ENCODE measurements at places on chromosomes 1 and 21. TPM values are rescaled to one million over a fixed set of nuclear protein-coding genes. Genes with fewer than 3 reads are reported as not detected.

- H3K4me1 ChIP-seq: no peaks in the 10 kb centered on the region
- no peak overlapping the region for H3K27ac ChIP-seq
- no peaks in the 10 kb centered on the region for H3K27me3 ChIP-seq
- no peak overlapping the region for H3K4me3 ChIP-seq
- H3K36me3 ChIP-seq: no peaks in the 10 kb centered on the region
Measured at GRCh38 chr1:245652660-245653427, 498.1 kb downstream of the KIF26B start.

- no peak overlapping the region for H3K27ac ChIP-seq
- H3K4me1 ChIP-seq: no peaks in the 10 kb centered on the region
- DNase-seq: no peak
- H3K27me3 ChIP-seq: no peaks in the 10 kb centered on the region
- no peak overlapping the region for H3K4me3 ChIP-seq
Measured at GRCh38 chr1:18725231-18725895, 94.7 kb downstream of the PAX7 start.

ATP8B2 gene
- 178 TPM for total RNA-seq

ERG gene
- total RNA-seq: 13.3 TPM

CRNN gene
- total RNA-seq: not detected

KIF21B gene
- total RNA-seq: 1.7 TPM

GRCh38 chr1:84402060-84402459, 3.8 kb downstream of the DNASE2B start:
- H3K27me3 ChIP-seq: no peaks in the 10 kb centered on the region
- no peaks in the 10 kb centered on the region for H3K36me3 ChIP-seq
- H3K27ac ChIP-seq: no peak overlapping the region

DNA sequence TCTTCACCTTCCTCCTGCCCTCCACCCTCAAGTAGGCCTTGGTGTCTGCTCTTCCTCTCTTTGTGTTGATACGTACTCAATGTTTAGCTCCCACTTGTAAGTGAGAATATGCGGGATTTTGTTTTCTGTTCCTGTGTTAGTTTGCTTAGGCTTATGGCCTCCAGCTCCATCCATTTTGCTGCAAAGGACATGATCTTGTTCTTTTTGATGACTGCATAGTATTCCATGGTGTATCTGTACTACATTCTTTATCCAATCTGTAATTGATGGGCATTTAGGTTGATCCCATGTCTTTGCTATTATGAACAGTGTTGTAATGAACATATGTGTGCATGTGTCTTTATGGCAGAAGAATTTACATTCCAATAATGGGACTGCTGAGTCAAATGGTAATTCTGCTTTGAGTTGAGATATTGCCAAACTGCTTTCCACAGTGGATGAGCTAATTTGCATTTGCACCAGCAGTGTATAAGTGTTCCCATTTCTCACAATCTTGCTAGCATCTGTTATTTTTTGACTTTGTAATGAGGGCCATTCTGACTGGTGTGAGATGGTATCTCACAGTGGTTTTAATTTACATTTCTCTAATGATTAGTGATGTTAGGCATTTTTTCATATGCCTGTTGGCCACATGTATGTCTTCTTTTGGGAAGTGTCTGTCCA, 272.7 kb downstream of the SDCCAG8 start:
- DNase-seq: no peak
- peaks cover 8% of the 10 kb centered on the region for H3K4me1 ChIP-seq
- H3K4me3 ChIP-seq: no peak overlapping the region
- no peak overlapping the region for H3K27ac ChIP-seq

DNA sequence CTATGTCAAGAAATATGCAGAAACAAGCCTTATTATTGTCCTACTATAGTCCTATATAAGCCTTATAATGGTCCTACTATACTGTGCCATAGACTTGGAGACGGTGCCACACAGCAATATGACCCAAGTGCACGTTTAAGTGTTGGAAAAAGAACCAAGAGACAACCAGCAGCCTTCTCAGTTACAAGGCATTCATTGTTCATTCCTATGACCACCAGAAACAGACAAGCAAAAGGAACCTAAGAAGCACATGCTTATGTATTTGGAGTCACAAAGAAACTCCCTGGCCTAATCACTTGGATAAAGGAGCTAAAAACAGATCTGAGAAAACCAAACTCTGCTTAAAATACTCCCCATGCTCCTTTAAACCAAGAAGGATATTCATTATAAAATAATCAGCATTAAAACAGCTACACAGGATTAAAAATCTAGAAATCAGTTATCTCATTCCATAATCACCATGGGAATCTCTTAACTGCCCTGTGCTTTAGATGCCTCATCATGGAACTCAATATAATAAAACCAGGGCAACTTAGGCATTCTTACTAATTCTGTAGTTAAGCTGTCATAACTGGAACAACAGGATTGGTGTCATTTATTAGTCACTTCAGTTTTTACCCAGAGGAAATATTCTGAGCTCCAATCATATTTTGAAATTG, 7.0 kb downstream of the COLGALT2 start:
- no peak overlapping the region for H3K27ac ChIP-seq
- no peak overlapping the region for H3K4me3 ChIP-seq
- H3K4me1 ChIP-seq: peaks cover 3% of the 10 kb centered on the region
- no peaks in the 10 kb centered on the region for H3K36me3 ChIP-seq

SH3BGRL3 gene
- 62.2 TPM for total RNA-seq

MTF2 gene
- total RNA-seq: 10.6 TPM

DNA sequence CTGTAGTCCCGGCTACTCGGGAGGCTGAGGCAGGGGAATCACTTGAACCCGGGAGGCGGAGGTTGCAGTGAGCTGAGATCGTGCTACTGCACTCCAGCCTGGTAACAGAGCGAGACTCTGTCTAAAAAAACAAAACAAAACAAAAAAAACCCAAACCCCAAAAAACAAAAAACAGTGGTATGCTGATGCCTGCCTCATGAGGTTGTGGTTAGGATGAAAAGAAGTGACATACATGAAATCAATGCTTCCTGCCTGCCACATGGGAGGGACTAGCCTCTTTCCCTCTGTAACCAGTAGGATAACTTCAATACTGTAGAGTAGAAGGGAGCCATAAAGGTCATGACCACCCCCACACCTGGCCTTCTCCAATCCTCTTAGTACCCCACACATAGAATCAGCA, 55.2 kb downstream of the TENT5C start:
- DNase-seq: no peak
- no peaks in the 10 kb centered on the region for H3K27me3 ChIP-seq
- no peak overlapping the region for H3K4me3 ChIP-seq
- H3K4me1 ChIP-seq: no peaks in the 10 kb centered on the region
- no peaks in the 10 kb centered on the region for H3K36me3 ChIP-seq

- H3K36me3 ChIP-seq: no peaks in the 10 kb centered on the region
- no peak overlapping the region for H3K4me3 ChIP-seq
- peak; percentile 21 for DNase-seq
- H3K27me3 ChIP-seq: no peaks in the 10 kb centered on the region
Measured at GRCh38 chr1:116558140-116558549, 12.7 kb downstream of the CD58 start.

DNA sequence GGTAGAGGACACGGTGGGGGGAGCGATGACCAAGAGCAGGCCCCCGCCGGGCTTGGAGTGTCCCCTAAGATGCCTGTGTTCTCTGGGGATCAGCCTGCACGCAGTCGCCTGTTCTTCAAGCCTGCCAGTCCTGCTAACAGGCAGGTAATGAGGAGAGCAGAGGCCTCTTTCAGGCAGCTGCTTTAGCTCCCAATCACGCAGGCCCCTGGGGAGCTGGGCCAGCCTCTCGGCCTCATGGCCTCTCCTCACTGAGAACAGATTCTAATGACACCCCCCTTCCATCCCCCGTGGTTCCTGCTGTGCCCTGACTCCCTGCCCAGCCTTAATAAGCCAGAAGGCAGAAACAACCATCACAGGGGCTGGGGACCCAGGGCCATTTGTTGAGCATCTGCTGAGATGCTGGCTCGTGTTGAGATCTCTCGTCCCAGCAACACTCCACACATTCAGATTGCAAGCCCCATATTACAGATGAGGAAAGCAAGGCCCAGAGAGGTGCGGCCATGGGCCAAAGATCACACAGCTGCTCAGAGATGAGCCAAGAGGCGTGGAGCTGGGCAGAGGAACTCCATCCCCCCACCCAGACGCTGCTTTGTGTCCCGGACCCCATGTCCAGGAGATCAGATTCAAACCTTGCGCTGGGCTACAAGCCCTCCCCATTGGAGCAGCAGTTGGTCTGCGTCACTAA, 71.6 kb upstream of the CASZ1 start:
- no peaks in the 10 kb centered on the region for H3K36me3 ChIP-seq
- DNase-seq: no peak
- peaks cover 19% of the 10 kb centered on the region for H3K4me1 ChIP-seq

- H3K27me3 ChIP-seq: no peaks in the 10 kb centered on the region
- H3K27ac ChIP-seq: no peak overlapping the region
- H3K4me1 ChIP-seq: peaks cover 14% of the 10 kb centered on the region
- no peaks in the 10 kb centered on the region for H3K36me3 ChIP-seq
- H3K4me3 ChIP-seq: no peak overlapping the region
- no peak for DNase-seq
Measured at GRCh38 chr1:978069-978834, 3.6 kb downstream of the PERM1 start.

GRCh38 chr1:68081775-68082283, 31.4 kb upstream of the DIRAS3 start:
- H3K4me1 ChIP-seq: no peaks in the 10 kb centered on the region
- H3K36me3 ChIP-seq: no peaks in the 10 kb centered on the region
- H3K27ac ChIP-seq: no peak overlapping the region
- no peak overlapping the region for H3K4me3 ChIP-seq

DNA sequence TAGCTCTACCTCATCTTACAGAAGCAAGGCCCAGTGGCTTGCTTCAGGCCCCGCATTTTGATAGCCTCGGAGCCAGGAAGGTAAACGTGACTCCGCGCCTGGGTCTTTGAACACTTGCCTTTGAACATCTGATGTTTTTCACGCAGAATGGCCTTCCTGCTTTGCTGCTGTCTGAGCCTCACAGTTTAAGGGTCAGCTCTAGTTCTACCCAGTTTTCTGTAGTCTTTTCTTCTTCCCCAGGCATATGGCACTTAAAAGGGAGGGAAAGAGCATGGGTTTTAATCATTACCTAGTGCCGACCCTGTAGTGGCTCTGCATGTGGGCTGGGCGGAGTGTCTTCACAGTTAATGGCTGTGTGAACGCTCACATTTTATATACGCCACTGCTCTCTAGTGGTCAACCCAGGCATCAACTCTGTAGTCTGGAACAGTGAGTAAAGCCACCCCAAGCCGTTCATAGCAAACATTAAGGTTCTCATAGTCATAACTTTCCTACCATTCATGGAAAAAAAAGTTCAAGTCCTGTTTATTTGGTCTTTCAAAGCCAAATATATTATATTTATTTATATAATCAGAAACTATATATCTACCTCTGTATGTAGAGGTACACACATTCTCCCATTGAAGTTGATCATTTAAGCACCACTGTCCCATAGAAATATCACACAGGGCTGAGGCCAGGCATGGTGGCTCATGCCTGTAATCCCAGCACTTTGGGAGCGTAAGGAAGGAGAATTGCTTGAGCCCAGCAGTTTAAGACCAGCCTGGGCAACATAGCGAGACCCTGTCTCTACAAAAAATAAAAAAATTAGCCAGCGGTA, 78.1 kb downstream of the IER5 start:
- H3K36me3 ChIP-seq: no peaks in the 10 kb centered on the region
- no peak overlapping the region for H3K4me3 ChIP-seq
- no peaks in the 10 kb centered on the region for H3K27me3 ChIP-seq
- DNase-seq: no peak
- peaks cover 5% of the 10 kb centered on the region for H3K4me1 ChIP-seq
- no peak overlapping the region for H3K27ac ChIP-seq

- no peaks in the 10 kb centered on the region for H3K36me3 ChIP-seq
- H3K27ac ChIP-seq: no peak overlapping the region
- no peak for DNase-seq
- no peaks in the 10 kb centered on the region for H3K27me3 ChIP-seq
- peaks cover 25% of the 10 kb centered on the region for H3K4me1 ChIP-seq
- H3K4me3 ChIP-seq: no peak overlapping the region
Measured at GRCh38 chr1:155499263-155499662, 63.3 kb downstream of the ASH1L start.

PLEKHM2 gene
- total RNA-seq: 46.1 TPM

- no peaks in the 10 kb centered on the region for H3K4me1 ChIP-seq
- no peak overlapping the region for H3K27ac ChIP-seq
- H3K27me3 ChIP-seq: no peaks in the 10 kb centered on the region
- DNase-seq: no peak
- H3K36me3 ChIP-seq: no peaks in the 10 kb centered on the region
Measured at GRCh38 chr21:15206514-15206913, 141.7 kb upstream of the NRIP1 start.

- H3K27ac ChIP-seq: peak overlapping the region; percentile 93
- no peaks in the 10 kb centered on the region for H3K27me3 ChIP-seq
- no peak overlapping the region for H3K4me3 ChIP-seq
- no peaks in the 10 kb centered on the region for H3K36me3 ChIP-seq
Measured at GRCh38 chr21:45365608-45366241, 39.2 kb upstream of the COL18A1 start.

DNA sequence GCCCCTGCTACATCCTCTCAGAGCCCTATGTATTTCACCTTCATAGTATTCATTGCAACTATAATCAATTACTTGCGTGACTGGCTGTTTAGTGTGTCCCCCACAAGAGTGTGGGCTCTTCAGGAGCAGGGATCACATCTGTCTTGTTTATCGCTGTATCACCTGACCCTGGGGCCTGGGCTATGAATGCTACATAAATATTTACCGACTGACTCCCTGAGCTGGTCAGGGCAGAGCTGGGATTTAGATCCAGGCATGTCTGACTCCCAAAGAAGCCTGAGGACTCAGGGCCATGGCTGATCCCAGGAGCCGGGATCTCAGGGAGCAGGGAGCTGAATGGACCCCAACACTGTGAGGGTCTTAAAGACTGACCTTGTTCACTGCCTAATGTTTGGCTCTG, 49.7 kb downstream of the AHDC1 start:
- H3K4me3 ChIP-seq: no peak overlapping the region
- peaks cover 54% of the 10 kb centered on the region for H3K36me3 ChIP-seq
- H3K4me1 ChIP-seq: peaks cover 54% of the 10 kb centered on the region

CMPK1 gene
- 120 TPM for total RNA-seq

GRCh38 chr1:182658055-182658454, 26.3 kb downstream of the RGS8 start:
- H3K4me3 ChIP-seq: no peak overlapping the region
- no peak for DNase-seq
- H3K4me1 ChIP-seq: no peaks in the 10 kb centered on the region
- no peaks in the 10 kb centered on the region for H3K36me3 ChIP-seq
- H3K27me3 ChIP-seq: no peaks in the 10 kb centered on the region

- H3K4me1 ChIP-seq: peaks cover 21% of the 10 kb centered on the region
- peak overlapping the region; percentile 16 for H3K27ac ChIP-seq
- no peaks in the 10 kb centered on the region for H3K36me3 ChIP-seq
- H3K4me3 ChIP-seq: peak overlapping the region; percentile 66
Measured at GRCh38 chr1:198934901-198935305, 296.1 kb downstream of the PTPRC start.

DNA sequence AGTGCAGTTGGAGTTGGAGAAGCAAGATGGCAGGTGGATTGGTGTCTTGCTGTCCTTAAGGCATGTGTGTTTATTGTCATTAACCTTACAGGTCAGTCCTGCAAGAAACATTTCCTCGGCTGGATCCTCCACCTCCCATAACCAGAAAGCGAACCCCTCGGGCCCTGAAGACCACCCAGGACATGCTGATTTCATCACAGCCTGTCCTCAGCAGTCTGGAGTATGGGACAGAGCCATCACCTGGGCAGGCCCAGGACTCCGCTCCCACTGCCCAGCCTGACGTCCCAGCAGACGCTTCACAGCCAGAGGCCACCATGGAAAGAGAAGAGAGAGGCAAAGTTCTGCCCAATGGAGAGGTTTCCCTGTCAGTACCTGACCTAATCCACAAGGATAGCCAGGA, 1.6 kb downstream of the C1orf226 start:
- H3K4me3 ChIP-seq: no peak overlapping the region
- H3K4me1 ChIP-seq: no peaks in the 10 kb centered on the region
- H3K36me3 ChIP-seq: no peaks in the 10 kb centered on the region
